ENCODE measurements at places on chromosomes 4 and X.
A peak's percentile ranks its signal among the peaks of the same experiment; 100 is the strongest.

- no peak for DNase-seq
- H3K4me3 ChIP-seq = peak overlapping the region; percentile 86
- no peak overlapping the region for H3K27ac ChIP-seq
- H3K4me1 ChIP-seq = peaks cover 32% of the 10 kb centered on the region
- H3K36me3 ChIP-seq = no peaks in the 10 kb centered on the region
- no peaks in the 10 kb centered on the region for H3K27me3 ChIP-seq
Measured at GRCh38 chr4:3531318-3531878, 824 bp downstream of the LRPAP1 start.

- no peaks in the 10 kb centered on the region for H3K36me3 ChIP-seq
- no peaks in the 10 kb centered on the region for H3K4me1 ChIP-seq
- no peaks in the 10 kb centered on the region for H3K27me3 ChIP-seq
- H3K27ac ChIP-seq = peak within 1 kb of the TSS; percentile 34
Measured at GRCh38 chrX:134990801-134991481, at the start of gene SMIM10. TSS of gene SMIM10 (plus strand) at chrX:134990991. CDS start at chrX:134991096, 105 bp downstream.

DNA sequence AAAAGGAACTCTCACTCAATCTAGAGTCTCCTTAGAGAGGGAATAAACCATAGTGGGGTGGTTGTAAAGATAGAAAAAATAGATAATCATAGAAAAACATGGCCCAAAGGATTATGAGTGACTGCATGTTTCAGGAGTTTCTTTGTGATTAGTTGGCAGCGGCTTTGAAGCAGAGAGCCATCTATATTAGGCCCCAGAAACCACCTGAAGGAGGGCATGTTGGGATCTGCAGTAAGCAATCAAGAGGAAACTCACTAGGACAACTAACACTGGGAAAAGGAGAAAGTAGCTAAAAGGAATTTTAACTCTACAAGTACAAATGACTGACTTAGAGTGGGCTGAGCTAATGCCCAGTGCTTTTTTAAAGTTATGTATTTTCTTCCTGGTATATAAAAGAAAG lies 269.2 kb upstream of the NRK start:
- H3K27ac ChIP-seq = no peak overlapping the region
- no peaks in the 10 kb centered on the region for H3K4me1 ChIP-seq
- no peak for DNase-seq

- H3K4me3 ChIP-seq = no peak overlapping the region
- H3K4me1 ChIP-seq = no peaks in the 10 kb centered on the region
- DNase-seq = no peak
- H3K27me3 ChIP-seq = no peaks in the 10 kb centered on the region
- H3K36me3 ChIP-seq = no peaks in the 10 kb centered on the region
- no peak overlapping the region for H3K27ac ChIP-seq
Measured at GRCh38 chr4:25425361-25425760, 48.3 kb downstream of the ANAPC4 start.

DNA sequence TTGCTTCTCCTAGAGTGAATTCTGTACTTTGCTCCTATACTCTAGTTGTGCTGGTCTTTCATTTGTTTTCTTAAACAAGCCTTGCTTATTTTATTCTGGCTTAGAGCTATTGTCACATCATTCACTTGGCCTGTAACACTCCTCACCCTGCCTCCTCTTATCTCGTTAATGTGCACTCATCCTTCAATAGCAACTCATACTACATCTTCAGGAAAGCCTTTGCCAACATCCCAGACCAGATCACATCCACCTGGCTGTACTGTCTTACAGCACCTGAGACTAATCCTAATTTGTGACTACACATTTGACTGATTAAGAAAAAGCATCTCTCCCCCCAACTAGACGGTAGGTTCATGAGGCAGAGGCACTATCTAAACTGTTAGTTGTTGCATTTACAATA lies 80.8 kb downstream of the SLC7A11 start:
- no peak overlapping the region for H3K27ac ChIP-seq
- H3K36me3 ChIP-seq = no peaks in the 10 kb centered on the region
- no peak overlapping the region for H3K4me3 ChIP-seq
- H3K27me3 ChIP-seq = no peaks in the 10 kb centered on the region
- H3K4me1 ChIP-seq = no peaks in the 10 kb centered on the region

GRCh38 chr4:151555151-151555945 lies 146.4 kb downstream of the FHIP1A start:
- no peaks in the 10 kb centered on the region for H3K4me1 ChIP-seq
- DNase-seq = no peak
- no peaks in the 10 kb centered on the region for H3K36me3 ChIP-seq
- no peaks in the 10 kb centered on the region for H3K27me3 ChIP-seq
- no peak overlapping the region for H3K4me3 ChIP-seq

DNA sequence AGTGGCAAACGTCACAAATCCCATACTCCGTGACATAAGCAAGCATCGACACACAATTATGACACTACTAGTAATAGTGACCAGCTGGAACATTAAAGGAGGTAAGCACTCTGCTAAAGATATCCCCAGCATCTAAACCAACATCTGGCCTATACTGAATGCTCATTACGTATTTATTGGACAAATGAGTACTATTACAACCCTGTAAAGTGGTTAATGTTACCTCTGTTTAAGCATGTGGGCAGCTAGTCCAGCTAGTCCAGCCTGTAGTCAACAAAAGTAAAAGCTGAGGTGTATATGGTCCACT lies 419 bp upstream of the RPGR start:
- no peaks in the 10 kb centered on the region for H3K27me3 ChIP-seq
- no peaks in the 10 kb centered on the region for H3K36me3 ChIP-seq
- no peak for DNase-seq
- H3K27ac ChIP-seq = peak overlapping the region; percentile 93
